ENCODE measurements at places on chromosomes 4 and X.

DNA sequence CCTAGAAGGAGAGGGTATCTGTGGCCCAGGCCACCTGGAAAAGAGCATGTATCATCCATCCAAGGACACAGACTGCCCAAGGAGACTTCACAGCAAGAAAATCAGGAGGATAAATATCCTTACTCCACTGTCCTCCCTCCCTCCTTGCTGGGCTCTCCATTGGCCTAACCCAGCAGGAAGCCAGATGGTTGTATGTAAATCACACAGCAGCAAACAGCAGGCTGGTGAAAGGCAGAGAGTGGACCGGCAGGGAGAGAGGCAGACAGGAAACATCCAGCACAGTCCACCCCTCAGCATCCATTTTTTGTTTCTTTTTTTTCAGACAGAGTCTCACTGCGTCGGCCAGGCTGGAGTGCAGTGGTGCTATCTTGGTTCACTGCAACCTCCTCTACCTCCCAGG is 17.5 kb downstream of the TXK start:
- DNase-seq = no peak

GRCh38 chrX:154074199-154074598 is 23.3 kb downstream of the MECP2 start:
- DNase-seq = peak; percentile 46

DNA sequence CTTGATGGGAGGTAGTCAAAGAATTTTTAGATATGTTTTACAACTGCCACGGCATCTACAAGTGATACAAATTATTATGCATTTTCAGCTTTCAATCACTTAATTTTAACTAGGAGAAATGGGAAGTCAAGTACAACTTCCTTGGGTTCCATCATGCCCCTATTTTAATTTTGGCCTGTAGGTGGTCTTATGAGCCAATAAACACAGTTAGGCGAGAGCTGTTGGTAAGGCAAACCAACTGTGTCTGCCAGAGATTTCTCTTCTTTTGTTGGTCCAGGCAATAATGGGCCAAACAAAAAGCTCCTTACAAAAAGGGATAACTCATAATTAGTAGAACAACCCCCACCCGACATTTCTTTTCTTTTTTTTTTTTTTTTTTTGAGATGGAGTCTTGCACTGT is 63.3 kb upstream of the ARX start:
- DNase-seq = no peak

DNA sequence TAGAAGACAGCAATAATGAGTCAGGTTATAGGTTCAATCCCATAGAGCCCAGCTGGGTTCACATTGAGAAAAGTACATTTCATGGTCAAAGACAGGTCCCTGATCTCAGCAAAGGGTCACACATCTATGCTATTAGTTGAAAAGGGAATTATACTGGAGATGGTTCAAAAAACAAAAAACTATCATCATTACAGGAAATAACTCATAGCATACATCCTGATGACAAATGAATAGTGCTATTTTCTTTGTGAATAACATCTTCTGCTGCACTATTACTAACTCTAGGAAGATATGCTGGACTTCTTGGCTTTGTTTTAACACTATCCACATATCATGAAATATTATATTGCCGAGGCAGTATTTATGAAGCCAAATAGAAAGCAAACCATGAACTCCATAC is 202.5 kb upstream of the MAB21L2 start:
- DNase-seq = peak; percentile 44

- no peak for DNase-seq
Measured at GRCh38 chrX:53481093-53481492, 46.9 kb upstream of the HSD17B10 start.

DNA sequence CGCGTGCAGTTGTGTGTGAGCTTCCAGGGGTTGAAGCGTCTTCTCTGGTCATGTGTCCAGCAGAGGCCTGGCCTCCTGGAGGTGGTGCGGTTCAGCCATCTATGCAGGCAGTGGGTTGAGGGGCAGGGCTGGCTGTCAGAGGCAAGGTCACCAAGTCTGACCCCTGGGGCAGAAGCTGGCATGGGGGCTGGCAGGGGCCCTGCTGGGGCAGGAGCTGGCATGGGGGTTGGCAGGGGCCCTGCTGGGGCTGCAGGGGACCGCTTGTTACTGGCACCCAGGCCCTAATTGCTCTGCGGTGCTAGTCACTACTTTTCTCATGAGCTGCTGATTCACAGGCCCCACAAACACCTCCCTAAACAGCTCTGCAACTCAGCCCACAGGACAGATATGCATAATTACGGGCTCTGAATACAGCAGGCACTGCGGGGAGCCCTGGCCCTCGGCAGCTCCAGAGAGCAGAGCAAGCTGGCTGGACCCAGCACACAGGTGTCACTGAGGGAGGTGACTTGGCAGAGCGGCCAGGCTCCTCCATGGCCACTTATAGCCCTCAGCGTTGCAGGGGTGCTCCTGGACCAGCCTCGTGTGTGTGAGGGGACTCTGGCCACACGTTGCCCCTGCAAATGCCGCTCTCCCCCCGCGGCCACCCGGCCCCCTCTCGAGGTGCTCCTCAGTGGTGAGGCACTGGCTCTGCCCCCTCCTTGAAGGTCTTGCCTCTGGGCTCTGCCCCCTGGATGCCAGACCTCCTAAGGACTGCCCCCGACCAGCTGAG is 32.7 kb downstream of the CPLX1 start:
- no peak for DNase-seq

DNA sequence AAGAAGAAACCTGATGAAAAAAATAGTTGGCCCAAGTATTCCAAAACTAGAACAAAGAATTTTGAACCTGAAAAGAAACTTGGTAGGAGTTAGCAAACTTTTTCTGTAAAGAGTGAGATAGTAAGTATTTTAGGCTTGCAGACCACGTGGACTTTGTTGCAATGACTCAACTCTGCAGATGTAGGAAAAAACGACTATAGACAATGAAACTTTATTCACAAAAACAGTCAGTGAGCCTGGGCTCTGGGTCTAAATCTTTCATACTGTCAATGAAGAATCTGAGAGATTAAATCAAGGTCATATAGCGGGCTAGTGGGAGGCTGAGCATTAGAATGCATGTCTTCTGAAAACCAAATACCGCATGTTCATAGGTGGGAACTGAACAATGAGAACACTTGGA is 23.0 kb downstream of the SH3D19 start:
- DNase-seq = no peak

DNA sequence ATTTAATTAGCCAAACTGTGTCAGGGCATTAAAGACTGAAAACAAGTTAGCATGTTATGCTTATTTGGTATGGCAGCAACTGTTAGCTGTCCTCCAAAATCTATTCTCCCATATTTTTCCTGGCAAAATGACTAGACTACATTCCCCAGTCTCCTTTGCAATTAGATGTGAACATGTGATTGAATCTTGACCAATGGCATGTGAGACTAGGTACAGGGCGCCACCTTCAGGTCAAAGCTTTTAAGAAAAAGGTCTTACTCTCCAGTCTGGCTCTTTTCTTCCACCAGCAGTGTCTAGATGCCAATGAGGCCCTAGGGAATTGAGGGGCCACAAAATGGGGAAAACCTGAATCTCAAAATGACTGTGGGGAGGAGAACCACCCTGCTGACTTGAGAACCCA is 408.2 kb downstream of the SMARCA1 start:
- DNase-seq = no peak

DNA sequence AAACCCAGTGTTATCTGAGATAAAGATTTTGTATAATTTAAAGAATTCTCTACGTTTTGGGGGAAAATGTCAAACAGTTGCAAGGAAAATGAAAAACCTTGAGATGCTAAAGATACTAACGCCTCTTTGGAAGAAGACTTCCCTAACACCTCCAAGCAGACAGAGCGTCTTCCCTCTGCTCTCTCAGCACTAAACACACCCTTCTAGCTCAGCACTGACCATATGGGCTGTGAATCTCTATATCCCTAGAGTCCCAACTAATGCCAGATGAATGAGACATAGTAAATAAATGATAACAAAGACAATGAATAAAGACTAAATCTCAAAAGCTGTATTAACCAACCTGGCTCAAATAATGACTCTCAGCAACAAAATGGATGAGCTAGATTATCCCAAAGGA is 13.3 kb downstream of the FUNDC1 start:
- no peak for DNase-seq

- DNase-seq = no peak
Measured at GRCh38 chr4:187996502-187997177, 1.1 kb downstream of the ZFP42 start.

DNA sequence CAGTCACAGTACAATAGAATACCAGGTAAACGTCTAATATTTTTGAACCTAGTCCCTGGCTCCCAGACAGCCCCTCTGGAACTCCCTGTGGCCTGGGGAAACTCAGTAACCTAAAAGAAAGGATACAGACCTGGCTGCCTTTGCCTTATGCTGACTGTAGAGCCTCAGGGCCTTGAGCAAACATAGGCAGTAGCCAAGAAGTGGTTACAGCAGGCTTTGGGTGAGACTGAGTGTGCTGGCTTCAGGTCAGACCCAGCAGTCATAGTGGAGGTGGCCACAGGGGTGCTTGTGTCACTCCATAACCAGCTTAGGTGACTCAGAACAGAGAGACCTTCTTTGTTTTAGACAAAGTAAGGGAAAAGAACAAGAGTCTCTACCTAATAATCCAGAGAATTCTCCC is 141.8 kb upstream of the PRDX4 start:
- no peak for DNase-seq

DNA sequence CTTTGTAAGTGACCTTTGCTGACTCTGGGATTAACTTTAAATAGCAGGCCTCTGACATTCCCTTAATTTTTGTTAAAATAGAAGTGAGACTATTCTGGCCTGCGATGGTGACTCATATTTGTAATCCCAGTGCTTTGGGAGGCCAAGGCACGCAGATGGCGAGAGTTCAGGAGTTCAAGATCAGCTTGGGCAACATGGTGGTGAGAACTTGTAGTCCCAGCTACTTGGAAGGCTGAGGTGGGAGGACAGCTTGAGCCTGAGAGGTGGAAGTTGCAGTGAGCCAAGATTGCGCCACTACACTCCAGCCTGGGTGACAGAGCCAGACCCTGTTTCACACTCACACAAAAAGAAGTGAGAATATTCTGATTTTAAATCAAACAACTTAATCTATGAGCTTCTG is 27.3 kb downstream of the ZNF330 start:
- no peak for DNase-seq

DNA sequence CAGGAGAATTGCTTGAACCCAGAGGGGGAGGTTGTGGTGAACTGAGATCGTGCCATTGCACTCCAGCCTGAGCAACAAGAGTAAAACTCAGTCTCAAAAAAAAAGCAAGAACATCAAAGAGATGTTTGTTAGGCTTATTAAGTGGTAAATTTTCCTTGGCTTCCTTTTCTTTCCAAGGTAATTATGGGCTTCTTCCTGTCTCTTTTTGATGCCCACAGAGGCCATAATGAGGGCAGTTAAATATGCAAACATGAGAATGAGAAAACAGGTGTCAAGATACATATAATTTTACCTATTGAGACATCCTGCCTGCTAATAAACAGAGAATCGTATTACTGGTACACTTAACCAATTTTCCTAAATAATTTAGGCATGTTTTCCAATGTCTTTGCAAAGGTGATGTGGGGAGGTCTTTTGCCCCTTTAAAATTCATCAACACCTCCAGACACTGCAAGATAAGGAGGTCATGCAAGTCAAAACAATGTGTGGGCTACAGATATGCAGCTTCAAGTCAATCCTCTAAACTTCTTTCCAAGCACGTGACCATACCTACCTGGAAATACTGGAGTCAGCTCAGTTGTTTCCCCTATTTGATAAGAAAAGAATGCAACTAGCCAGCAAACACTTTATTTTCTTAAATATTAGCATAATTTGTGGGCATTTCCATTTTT is 2.7 kb downstream of the SLC39A8 start:
- DNase-seq = no peak

All from HS-5 (cell line).